ENCODE measurements at places on chromosomes 2 and 18.

DNA sequence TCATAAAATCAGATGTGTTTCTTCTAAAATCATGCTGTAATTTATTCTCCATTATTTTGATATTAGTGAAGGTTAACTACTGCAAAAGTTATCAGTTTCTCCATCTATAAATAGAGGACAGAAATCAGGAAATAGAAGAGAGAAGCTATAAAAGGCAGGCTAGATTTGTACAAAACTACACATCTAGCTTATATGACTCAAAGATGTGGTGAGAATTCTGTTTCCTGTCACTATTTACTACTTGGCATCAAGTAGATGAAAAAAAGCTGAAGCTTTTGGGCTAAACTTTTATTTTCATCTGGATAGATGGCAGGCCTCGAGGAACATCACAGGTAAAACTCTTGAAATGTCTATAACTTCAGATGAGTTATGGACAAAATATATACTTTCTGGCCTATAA, 49.8 kb upstream of the NAB1 start:
- no peak for DNase-seq

DNA sequence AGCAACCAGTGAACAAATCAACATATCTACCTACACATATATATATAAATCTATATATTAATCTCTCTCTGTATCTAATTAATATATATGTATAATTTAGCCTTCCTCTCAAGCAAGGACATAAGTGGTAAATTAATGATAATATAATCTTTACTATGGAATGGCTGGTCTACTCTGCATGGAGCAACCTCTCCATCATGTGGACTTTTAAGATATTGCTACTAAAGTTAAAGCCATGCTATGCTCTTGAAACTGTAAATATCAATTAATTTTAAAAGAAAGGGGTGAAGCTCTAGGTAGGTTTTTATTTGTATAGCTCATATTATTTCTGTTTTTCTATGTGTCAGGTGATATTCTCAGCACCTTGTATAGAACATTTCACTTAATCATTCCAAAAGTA, 147.0 kb downstream of the PPP1R1C start:
- DNase-seq, result no peak

- no peak for DNase-seq
Measured at GRCh38 chr2:79638410-79638809, 125.6 kb downstream of the CTNNA2 start.

DNA sequence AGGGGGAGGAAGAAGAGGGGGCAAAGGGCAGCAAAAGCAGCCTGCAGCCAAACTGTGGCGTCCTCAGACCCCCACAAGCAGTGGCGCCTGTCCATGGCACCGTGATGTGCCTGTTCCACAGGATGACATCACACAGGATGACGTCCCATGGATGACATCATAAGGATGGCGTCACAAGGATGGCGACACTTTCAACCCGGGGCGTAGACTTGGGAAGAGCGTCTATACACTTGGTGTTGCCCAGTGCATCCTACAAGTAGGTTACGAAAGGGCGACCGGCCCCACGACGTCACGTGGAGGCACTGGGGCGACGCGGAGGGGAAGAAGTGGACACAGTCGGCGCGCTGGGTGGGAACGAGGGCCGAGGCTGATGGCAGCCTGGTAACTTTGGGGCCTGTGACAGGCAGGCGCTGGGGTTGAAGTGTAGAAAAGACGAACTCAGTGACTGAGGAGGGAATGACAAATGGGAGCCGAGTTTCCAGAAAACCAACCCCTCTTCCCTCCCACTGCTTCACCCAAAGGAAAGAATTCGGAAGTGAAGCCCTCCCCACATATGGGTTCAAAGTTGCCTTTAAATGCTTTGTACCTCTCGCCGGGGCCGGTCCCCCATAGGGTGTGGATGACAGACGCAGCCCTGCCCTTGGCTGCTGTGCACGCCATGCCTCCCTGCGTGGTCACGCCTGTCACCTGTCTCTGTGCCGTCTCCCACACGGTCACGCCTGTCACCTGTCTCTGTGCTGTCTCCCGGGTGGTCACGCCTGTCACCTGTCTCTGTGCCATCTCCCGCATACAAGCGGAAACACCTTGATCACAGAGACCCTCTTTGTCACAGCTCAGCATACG, 13.4 kb upstream of the KCNG2 start:
- no peak for DNase-seq

DNA sequence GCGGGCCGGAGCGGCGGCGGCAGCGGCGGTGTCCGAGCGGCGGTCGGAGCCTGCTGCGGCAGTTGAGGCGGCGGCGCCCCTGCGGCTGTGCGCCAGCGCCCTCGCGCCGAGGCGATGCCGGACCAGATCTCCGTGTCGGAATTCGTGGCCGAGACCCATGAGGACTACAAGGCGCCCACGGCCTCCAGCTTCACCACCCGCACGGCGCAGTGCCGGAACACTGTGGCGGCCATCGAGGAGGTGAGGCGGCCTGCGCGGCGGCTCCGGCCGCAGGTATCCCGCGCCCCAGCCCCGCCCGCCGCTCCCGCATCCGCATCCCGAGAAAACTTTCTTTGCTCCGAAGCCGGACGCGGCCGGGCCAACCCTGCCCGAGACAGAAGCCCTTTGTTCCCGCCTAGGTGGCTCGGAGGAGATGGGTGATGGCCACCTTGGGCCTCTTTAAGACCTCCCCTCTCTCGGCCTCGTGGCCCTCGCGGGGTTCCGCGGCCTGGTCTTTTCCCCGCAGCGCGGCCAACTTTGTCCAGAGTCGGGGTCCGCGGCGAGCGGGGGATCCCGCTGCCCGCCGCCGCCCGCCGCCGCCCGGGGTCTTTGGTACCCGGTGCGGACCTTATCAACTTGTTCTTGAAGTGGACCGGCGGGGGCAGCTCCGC, 504 bp downstream of the ASAP2 start:
- no peak for DNase-seq

GRCh38 chr2:158647436-158648231, 147.5 kb upstream of the DAPL1 start:
- DNase-seq, result no peak

DNA sequence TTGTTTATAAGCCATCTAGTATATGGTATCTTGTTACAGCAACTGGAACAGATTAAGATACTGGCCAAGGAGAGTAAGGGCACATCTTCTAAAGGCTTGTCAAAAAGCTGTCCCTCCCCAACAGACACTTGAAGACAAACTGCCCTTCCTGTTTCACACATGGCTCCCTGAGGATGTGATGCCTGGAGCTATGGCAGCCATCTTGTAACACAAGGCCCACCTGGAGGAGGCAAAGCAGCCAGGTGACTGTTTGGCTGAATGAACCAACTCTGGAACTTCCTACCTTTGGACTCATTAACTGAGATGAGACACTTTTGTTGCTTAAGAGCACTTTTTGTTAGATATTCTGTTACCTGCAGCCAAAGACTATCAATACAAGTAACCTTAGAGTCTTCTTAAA, 54.4 kb downstream of the SNORC start:
- no peak for DNase-seq

DNA sequence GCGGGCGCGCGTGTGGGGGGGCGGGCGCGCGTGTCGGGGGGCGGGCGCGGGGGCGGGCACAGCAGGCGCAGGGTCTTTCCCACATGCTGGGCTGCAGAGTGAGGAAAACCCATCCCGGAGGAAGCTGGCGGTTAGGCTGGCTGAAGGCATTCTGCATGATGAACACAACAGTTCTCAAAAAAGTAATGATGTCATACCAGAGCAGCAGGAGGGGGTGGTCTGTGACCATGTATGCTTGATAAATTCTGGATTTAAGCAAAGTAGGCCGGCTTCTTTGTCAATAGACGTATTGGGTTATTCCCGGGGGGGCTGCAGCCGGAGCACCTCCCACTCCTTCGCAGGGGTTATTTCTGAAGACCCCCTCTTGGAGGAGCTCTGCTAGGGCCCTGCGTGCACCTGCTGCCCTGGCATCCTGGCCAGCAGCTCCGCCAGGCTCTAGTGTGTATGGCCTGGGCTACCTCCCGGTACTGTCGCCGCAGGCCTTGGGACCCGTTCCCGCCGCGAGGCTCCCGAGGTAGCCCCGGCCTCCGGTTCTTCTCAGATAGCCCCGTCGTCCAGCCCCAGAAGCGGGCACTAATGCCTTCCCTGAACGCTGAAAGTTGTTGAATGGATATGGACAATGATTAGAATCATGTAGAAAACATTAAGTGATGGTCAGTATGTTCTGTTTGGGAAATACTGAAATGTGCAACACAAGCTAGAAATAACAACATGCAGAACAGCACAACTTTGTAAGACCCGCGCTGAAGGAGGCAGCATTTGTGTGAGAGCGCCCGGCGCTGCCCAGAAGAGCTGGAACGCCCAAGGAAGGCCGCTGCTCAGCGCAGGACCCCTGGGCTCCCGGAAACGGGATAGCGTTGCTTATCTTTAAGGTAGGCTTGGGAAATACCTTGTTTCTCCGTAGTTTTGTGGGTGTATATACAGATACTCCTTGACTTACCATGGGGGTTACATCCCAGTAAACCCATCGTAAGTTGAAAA, 101.4 kb upstream of the RAB6C start:
- DNase-seq, result no peak

DNA sequence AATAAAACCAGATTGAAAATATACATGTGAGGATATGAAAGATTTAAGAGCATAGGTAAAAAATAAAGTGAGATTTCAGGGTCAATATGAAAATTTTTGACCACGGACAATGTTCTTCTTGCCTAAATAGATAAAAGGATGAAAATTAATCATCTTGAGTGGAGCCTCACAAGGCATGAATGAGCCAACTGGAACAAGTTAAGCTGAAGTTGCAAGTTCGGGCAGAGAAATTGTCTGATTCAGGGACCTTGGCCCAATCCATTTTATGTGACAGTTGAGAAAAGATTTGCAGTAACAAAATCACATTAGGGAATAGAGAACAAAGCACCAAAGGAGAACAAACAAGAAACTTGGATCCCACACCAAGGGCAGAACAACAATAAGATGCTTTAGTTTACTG, 305.3 kb downstream of the TMX3 start:
- no peak for DNase-seq

DNA sequence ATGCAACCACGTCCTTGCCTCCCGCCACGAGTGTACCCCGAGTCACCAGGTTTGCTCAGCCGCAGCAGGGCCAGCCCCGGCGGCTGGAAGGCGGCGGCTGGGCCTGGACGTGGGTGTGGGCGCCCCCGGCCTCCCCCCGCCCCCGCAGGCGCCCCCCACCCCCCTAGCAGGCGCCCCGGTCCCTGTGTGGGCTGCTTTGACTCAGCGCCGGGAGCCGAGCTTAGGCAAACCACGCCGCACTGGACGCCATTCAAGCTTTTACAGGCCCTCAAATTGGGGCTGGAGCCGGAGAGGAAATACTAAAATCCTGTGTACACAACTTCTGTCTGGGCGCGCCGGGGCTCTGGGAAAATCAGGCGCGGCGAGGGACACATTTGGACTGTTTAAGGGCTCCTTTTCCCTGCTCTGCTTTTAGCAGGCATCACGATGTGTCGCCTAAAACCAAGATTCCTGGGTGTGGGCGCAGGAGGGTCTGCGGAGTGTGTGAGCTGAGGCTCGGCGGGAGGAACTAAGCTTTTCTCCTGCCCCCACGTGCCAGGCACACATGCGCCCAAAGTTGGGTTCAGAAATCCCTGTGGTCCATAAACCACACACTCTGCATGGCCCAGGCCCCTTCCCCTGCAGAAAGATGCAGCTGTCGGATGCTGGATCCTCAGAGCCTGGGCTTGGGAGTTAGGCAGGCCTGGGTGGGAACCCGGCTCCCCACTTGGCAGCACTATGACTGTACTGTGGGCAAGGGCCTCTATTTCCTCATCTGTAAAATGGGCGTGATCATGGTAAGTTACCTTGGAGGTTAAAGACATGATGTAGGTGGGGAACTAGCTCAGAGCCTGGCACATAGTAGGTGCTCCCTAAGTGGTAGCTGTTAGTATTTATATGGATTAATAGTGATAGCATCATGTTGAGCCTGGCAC, 57.6 kb downstream of the ATOH8 start:
- DNase-seq, result no peak

- no peak for DNase-seq
Measured at GRCh38 chr2:20107776-20108175, 56.3 kb upstream of the LAPTM4A start.

GRCh38 chr2:108564510-108564909, 30.2 kb downstream of the LIMS1 start:
- no peak for DNase-seq

DNA sequence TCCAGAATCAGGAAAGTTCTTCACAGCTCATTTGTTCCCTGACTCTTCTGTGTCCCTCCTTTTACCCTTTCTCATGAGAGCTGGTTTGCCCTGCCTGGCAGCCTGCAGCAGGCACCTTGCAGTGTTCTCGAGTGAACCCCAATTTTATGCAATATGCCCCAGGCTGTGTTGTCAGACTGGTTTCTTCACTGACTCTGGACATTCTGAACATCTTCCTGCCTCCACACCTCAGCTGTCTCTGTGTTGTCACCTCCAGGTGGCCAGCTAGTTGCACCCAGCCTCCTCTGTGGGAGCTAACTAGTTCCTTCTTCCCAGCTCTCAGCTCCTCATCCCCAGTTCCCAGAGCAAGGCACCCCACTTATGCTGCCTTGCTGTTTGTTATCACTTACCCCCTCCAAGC, 5.5 kb downstream of the SETBP1 start:
- no peak for DNase-seq

- DNase-seq, result no peak
Measured at GRCh38 chr2:168529900-168530561, 74.0 kb downstream of the CERS6 start.
